Fibroblast of upper back skin (primary cell): ENCODE measurements at places on chromosomes 13 and 19.

DNA sequence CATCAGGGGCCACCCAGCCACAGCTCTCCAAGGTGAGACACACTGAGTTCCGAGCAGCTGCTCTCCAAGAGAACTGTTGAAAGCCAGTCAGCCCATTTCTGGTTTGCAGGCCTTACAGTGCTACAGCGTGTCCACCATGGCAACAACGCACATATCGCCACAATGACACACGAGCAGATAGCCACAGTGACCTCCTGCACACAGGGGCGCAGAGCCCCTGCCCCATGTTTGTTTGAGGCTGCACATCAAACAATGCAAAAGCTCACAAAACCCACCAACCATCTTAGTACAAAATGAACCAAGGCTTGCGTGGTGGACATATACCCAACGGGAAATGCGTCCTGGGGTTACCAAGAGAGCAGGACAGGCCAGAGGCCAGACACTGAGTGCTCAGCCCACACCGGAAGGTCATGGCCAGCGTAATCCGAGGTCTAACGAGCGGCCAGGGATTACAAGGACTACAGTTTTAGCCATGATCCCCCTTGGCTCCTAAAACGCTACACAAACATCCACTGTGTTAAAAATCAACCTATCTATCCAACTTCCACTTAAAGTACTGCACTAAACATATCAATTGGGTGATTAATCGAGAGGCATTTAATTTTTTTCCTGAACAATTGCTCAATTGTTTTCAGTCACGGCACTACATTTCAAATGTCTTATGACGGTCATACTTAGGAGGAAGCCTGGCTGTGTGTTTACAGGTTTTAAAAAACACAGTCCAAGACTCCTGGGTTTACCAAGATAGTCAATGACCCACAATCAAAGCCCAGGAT lies 56.0 kb downstream of the STK24 start:
- DNase-seq, result no peak

- no peak for DNase-seq
Measured at GRCh38 chr13:35354285-35354684, 122.2 kb downstream of the MAB21L1 start.

DNA sequence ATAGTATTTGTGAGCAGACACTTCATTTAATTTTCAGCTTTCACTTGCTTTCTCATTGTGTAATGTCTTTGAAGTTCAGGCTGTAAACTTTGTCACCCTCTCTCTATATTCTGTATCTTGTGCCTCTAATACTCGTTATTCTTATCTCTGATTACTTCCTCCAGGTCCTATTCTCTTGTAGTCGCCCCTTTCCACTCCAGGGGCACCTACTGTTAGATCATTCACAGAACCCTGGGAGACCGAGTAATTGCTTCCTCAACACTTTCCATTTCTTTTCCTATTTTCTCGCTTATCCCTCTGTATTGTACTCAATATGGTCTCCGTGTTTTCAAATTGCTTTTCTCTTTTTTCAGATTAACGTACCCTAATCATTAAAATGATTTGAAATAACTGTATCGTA lies 93.9 kb upstream of the TDRD3 start:
- DNase-seq, result no peak

GRCh38 chr19:58315580-58315979 lies 10.4 kb downstream of the ERVK3-1 start:
- DNase-seq, result no peak

- DNase-seq, result no peak
Measured at GRCh38 chr19:33860312-33861090, 63.8 kb downstream of the KCTD15 start.

GRCh38 chr19:2790194-2790556 lies 4.9 kb downstream of the THOP1 start:
- DNase-seq, result no peak

DNA sequence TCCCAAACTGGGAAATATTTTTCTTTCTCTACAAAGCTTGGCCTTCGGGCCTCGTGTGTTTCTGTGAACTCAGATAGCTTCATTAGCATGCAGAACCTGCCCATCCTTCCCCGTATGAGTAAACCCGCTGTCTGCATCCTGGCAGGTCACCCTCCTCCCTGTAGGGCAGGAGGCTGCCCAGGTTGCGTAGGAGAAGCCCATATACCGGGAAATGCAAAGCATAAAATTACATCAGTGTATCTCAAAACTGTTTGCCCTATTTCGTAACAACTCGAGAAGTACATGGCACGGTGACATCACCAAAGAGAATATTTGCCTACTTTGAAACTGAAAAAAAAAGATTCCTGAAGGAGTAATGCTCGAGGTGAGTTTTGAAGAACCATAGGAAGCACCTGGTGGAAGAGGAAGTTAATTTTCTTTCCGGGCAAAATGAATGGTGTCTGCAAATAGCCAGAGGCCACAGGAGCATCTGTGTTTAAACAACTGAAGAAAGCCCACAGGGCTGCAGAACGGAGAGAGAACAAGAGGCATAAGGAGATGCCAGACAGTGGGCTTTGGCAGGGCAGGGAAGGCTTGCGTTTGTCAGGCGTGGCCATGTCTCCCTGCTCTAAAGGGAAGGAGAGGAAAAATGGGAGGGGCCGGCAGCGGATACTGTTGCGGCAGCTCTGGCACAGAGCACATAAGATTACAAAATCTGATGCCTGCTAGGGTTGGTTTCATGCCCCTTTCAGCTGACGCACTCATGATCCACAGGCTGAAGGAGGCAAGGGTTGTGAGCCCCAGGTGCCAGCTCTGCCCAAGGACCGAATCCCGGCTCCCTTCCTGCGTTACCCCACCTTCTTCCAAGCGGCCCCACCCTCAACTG lies 81.4 kb downstream of the IRS2 start:
- no peak for DNase-seq
